Lower lobe of right lung (tissue), 2 donors: ENCODE measurements at places on chromosomes 16 and 17. TPM values are rescaled to one million over a fixed set of nuclear protein-coding genes. Genes with fewer than 3 reads are reported as not detected.

- no peaks in the 10 kb centered on the region for H3K36me3 ChIP-seq
- no peak overlapping the region for H3K27ac ChIP-seq
Observed at GRCh38 chr17:71157297-71157696, 963.5 kb upstream of the SOX9 start.

DNA sequence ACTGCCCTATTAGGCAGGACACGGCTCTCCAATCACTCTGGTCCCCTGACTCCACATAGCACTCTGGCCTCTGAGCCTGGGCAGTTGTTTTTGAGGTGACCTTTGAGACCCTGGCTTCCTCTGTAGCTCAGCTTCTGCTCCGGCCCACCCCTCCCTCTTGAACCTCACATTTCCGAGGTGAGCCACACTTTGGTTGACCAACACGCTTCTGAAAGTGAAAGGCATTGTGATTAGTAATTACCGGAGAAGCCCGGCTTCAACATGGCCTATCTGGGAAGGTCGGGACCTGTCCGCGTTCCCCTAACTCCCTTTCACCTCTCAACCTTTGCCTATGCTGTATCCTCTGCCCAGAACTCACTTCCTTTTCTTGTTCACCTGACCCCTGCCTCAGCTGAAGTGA is 10.3 kb upstream of the ITGAX start:
- DNase-seq = no peak
- H3K4me1 ChIP-seq = peaks cover 11% of the 10 kb centered on the region

Gene RPH3AL
- total RNA-seq = 38.7 TPM

DNA sequence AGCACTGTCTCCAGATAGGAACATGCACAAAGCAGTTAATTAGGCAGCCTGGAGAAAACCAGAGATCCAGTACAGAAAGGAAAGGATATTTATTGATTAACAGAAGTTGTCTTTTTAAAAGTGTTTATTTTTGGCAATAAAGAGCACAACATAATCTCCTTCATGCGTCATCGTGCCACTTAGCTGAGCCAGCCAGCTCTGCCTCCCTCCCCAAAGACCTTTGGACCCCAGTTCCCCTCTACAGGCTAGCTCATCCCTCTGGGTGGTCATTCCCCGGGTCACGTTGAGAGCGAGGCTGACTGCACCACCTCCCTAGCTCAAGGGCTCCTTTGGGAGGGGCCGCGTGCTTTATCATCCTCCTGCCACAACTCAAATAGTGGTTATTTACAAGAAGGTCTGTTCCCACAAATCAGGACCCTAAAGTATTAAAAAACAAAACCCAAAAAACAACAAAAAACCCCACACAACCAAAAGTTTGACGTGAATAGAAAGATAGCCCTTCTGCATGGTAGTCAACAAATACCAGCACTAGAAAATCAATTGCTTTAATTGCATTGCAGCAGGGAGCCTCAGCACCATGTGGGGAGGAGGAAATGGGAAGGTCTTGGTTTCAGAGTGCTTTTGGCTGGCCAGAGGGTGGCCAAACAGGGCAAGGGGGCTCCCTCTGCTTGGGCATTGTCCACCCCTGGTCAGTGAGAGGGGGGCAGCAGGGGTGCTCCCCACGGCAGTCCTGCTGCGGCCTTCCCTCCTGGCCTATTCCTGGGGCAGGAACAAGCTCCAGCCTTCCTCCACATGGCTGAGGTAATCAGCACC is 9.6 kb downstream of the POLR2C start:
- peaks cover 50% of the 10 kb centered on the region for H3K4me1 ChIP-seq
- H3K4me3 ChIP-seq = no peak overlapping the region
- H3K27me3 ChIP-seq = no peaks in the 10 kb centered on the region
- no peak overlapping the region for H3K27ac ChIP-seq
- no peak for DNase-seq
- peaks cover 83% of the 10 kb centered on the region for H3K36me3 ChIP-seq

GRCh38 chr17:48671697-48672171 is 45.6 kb upstream of the HOXB9 start:
- H3K36me3 ChIP-seq = no peaks in the 10 kb centered on the region
- peaks cover 5% of the 10 kb centered on the region for H3K4me1 ChIP-seq
- H3K4me3 ChIP-seq = peak overlapping the region; percentile 36
- no peak overlapping the region for H3K27ac ChIP-seq
- H3K27me3 ChIP-seq = peaks cover 35% of the 10 kb centered on the region

Gene TM4SF5
- not detected for total RNA-seq

- no peaks in the 10 kb centered on the region for H3K27me3 ChIP-seq
- no peak overlapping the region for H3K27ac ChIP-seq
- H3K4me1 ChIP-seq = peaks cover 32% of the 10 kb centered on the region
Observed at GRCh38 chr17:19670908-19671307, 22.4 kb downstream of the ALDH3A2 start.

Gene SERPINF2
- 24.1 TPM for total RNA-seq

DNA sequence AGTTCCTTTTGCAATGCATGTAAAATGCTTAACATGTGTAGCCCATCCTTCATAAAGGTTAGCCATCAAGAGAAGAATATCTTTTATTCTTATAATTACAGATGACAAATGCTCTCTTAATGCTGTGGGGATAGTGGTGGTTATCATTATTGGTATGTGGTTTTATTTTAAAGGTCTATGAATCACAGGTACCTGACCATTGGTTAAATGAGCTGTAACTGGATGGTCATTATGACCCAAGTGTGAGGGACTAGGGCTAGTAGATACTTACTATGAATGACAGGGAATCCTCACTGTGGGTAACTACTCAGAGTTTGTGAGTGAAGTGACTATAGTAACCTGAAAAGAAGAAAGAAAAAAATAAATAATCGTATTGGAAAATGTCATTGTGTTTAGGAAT is 78.8 kb downstream of the CDRT15 start:
- H3K27me3 ChIP-seq = no peaks in the 10 kb centered on the region
- no peaks in the 10 kb centered on the region for H3K36me3 ChIP-seq
- H3K27ac ChIP-seq = no peak overlapping the region
- H3K4me1 ChIP-seq = no peaks in the 10 kb centered on the region
- H3K4me3 ChIP-seq = no peak overlapping the region
- no peak for DNase-seq

GRCh38 chr16:21116148-21116693 is 34.4 kb downstream of the DNAH3 start:
- no peak overlapping the region for H3K27ac ChIP-seq
- no peaks in the 10 kb centered on the region for H3K36me3 ChIP-seq
- no peaks in the 10 kb centered on the region for H3K4me1 ChIP-seq
- no peak overlapping the region for H3K4me3 ChIP-seq
- DNase-seq = no peak
- H3K27me3 ChIP-seq = no peaks in the 10 kb centered on the region

DNA sequence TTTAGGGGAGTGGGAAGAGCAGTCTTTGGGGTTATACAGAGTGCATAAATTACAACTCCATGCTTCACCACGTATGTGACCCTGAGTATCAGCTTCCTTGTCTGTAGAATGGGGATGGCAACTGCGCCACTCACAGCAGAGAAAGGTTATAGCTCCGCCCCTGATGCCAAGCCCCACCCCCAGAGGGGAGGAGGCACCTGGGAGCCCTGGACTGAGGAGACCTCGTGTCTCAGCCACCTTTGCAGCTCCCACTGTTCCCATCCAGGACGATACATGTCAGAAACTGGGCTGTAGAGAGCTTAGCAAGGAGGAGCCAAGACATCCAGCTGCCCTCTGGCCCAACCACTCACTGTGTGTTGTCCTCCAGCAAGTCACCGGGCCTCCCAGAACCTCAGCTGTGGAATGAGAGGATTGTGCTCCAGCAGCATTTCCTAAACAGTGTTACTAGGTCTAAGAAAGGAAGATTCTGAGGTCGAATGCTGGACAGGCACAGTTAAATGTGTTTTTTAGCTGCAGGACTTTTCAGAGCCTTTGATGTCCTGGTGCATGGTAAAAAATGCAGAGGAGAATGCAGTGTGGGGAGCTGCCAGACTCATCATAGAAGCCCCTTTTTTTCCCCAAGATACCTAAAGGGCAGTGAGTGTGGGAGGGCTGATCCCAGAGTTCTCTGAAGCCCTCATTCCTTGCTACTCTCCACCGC is 49.4 kb downstream of the BEAN1 start:
- no peak overlapping the region for H3K27ac ChIP-seq
- H3K36me3 ChIP-seq = no peaks in the 10 kb centered on the region
- H3K4me3 ChIP-seq = no peak overlapping the region
- H3K4me1 ChIP-seq = peaks cover 20% of the 10 kb centered on the region
- H3K27me3 ChIP-seq = no peaks in the 10 kb centered on the region

GRCh38 chr16:28317040-28317880 is 24.9 kb downstream of the SBK1 start:
- H3K27ac ChIP-seq = no peak overlapping the region
- H3K4me1 ChIP-seq = no peaks in the 10 kb centered on the region
- peak; percentile 72 for DNase-seq
- no peaks in the 10 kb centered on the region for H3K36me3 ChIP-seq

Gene KANSL1
- total RNA-seq = 78.5 TPM

Gene G6PC1
- not detected for total RNA-seq

DNA sequence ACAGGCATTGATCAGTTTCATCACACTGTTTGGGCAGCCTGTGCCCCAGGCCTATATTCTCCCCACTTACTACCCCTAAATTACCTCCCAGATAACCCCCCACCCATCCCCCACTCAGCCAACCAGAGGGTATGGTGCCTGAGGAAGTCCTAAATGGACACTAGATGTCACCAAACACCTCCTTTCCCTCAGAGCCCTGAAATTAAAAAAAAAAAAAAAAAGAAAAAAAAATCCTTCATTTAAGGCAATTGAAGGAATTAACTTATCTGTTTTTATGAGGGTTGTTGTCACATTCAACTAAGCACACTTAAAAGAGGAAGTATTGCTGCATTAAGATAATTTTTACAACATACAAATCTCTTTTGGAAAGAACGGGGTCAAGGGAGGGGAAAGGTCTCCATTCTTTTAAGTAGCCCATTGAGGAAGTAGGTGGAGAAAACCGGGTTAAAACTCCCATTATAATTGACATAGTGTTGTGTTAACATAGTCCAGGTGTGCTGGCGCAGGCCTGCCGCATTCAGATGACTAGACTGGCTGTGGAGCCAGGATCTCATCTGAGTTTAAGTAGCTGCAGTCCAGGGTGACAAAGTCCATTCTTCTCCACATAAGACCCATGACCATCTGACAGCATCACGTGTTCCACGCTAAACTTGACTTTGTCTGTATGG is 46.3 kb downstream of the SNX11 start:
- no peak overlapping the region for H3K4me3 ChIP-seq
- peaks cover 21% of the 10 kb centered on the region for H3K27me3 ChIP-seq
- no peak overlapping the region for H3K27ac ChIP-seq
- no peak for DNase-seq
